Naive B cell (primary cell): ENCODE measurements at places on chromosomes 6 and 20.

GRCh38 chr20:13231031-13231752 is 10.1 kb downstream of the ISM1 start:
- H3K4me3 ChIP-seq: no peak overlapping the region
- no peaks in the 10 kb centered on the region for H3K36me3 ChIP-seq
- no peak overlapping the region for H3K27ac ChIP-seq
- H3K27me3 ChIP-seq: peaks cover 6% of the 10 kb centered on the region

GRCh38 chr6:139758209-139758611 is 383.8 kb upstream of the CITED2 start:
- H3K27me3 ChIP-seq: peaks cover 4% of the 10 kb centered on the region
- no peaks in the 10 kb centered on the region for H3K36me3 ChIP-seq
- DNase-seq: no peak
- no peak overlapping the region for H3K4me3 ChIP-seq
- H3K4me1 ChIP-seq: no peaks in the 10 kb centered on the region

DNA sequence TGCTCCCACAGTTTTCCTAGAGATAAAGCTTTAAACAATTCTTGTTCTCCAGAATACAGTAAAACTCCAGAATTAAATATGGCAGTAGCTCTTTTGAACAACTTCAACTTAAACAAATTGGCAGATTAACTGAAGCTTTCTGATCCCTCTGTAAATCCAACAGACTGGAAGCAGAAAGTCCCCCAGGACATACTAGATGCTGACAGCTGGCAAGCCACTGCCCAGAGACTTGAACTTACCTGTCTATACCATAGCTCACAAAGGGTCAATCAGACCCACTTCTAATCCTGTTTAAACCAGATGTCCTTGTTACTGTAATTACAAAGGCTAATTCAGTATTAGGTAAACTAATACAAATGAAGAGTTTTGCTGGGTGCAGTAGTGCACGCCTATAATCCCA is 12.3 kb downstream of the GPLD1 start:
- no peaks in the 10 kb centered on the region for H3K27me3 ChIP-seq
- no peak overlapping the region for H3K27ac ChIP-seq
- H3K36me3 ChIP-seq: no peaks in the 10 kb centered on the region
- no peak overlapping the region for H3K4me3 ChIP-seq
- H3K4me1 ChIP-seq: no peaks in the 10 kb centered on the region

GRCh38 chr6:95365454-95365853 is 211.9 kb upstream of the MANEA start:
- H3K4me1 ChIP-seq: no peaks in the 10 kb centered on the region
- no peak overlapping the region for H3K27ac ChIP-seq
- no peak overlapping the region for H3K4me3 ChIP-seq
- no peaks in the 10 kb centered on the region for H3K36me3 ChIP-seq

- DNase-seq: no peak
- H3K4me3 ChIP-seq: peak overlapping the region; percentile 42
- H3K27ac ChIP-seq: peak overlapping the region; percentile 85
- no peaks in the 10 kb centered on the region for H3K36me3 ChIP-seq
- H3K27me3 ChIP-seq: no peaks in the 10 kb centered on the region
Measured at GRCh38 chr20:32970115-32970972, 33.9 kb downstream of the SUN5 start.

GRCh38 chr6:150189122-150189521 is 46.3 kb downstream of the PPP1R14C start:
- no peak for DNase-seq
- no peak overlapping the region for H3K27ac ChIP-seq
- peaks cover 12% of the 10 kb centered on the region for H3K27me3 ChIP-seq
- no peak overlapping the region for H3K4me3 ChIP-seq
- peaks cover 30% of the 10 kb centered on the region for H3K4me1 ChIP-seq
- peaks cover 8% of the 10 kb centered on the region for H3K36me3 ChIP-seq

GRCh38 chr6:150310539-150310938 is 58.3 kb upstream of the IYD start:
- no peak overlapping the region for H3K4me3 ChIP-seq
- DNase-seq: no peak
- no peaks in the 10 kb centered on the region for H3K36me3 ChIP-seq

DNA sequence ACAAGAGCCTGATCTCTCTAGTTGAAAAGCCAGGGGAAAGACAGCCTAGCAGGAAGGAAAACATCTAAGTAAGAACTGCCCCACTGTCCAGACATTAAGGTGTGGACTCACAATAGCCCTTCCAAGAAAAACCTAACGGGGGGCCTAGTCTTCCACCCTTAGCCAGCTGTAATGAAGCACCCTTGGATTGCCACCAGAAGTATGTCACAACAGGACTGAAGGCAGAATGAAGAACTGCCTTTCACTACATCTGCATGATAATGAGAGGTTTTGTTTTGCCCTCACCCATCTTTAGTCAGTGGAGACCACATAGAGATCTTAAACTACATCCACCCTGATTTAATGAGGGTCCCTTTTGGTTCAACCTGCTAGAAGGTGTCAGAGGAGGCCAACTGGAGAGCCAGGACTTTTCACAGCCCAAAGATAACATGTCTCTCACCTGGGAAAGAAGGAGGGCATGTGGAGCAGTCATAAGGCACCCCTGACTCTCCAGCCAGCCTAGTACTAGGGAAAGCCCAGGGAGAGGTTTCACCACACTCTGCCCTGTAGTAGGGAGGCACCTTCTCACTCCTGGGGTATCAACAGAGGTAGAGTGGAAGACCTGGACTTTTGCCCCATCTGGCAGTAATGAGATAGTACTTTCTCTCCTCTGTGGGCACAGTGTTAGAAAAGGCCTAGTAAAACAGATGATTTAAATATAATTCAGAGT is 1017.4 kb upstream of the MANEA start:
- DNase-seq: no peak
- H3K4me1 ChIP-seq: no peaks in the 10 kb centered on the region
- H3K27me3 ChIP-seq: no peaks in the 10 kb centered on the region

GRCh38 chr20:5486377-5487054 is 169.8 kb upstream of the PROKR2 start:
- no peak overlapping the region for H3K4me3 ChIP-seq
- H3K27me3 ChIP-seq: peaks cover 14% of the 10 kb centered on the region
- no peaks in the 10 kb centered on the region for H3K36me3 ChIP-seq
- no peak overlapping the region for H3K27ac ChIP-seq
- H3K4me1 ChIP-seq: no peaks in the 10 kb centered on the region

GRCh38 chr6:44456070-44456965 is 68.8 kb downstream of the CDC5L start:
- H3K36me3 ChIP-seq: no peaks in the 10 kb centered on the region
- H3K4me3 ChIP-seq: no peak overlapping the region
- no peak overlapping the region for H3K27ac ChIP-seq
- no peaks in the 10 kb centered on the region for H3K4me1 ChIP-seq

GRCh38 chr6:111721753-111722154 is 116.1 kb upstream of the TRAF3IP2 start:
- no peaks in the 10 kb centered on the region for H3K36me3 ChIP-seq
- DNase-seq: peak; percentile 32
- H3K4me1 ChIP-seq: peaks cover 50% of the 10 kb centered on the region
- no peak overlapping the region for H3K4me3 ChIP-seq

GRCh38 chr6:84788689-84789088 is 24.3 kb upstream of the TBX18 start:
- no peak overlapping the region for H3K4me3 ChIP-seq
- no peak for DNase-seq
- H3K27me3 ChIP-seq: no peaks in the 10 kb centered on the region
- H3K36me3 ChIP-seq: no peaks in the 10 kb centered on the region

GRCh38 chr20:25622049-25622448 is 1.8 kb downstream of the NANP start:
- H3K27me3 ChIP-seq: no peaks in the 10 kb centered on the region
- H3K36me3 ChIP-seq: no peaks in the 10 kb centered on the region
- H3K4me3 ChIP-seq: peak overlapping the region; percentile 91
- DNase-seq: no peak
- peaks cover 35% of the 10 kb centered on the region for H3K4me1 ChIP-seq
- peak overlapping the region; percentile 93 for H3K27ac ChIP-seq

GRCh38 chr20:22682381-22682780 is 98.0 kb upstream of the FOXA2 start:
- no peak overlapping the region for H3K4me3 ChIP-seq
- no peaks in the 10 kb centered on the region for H3K27me3 ChIP-seq

DNA sequence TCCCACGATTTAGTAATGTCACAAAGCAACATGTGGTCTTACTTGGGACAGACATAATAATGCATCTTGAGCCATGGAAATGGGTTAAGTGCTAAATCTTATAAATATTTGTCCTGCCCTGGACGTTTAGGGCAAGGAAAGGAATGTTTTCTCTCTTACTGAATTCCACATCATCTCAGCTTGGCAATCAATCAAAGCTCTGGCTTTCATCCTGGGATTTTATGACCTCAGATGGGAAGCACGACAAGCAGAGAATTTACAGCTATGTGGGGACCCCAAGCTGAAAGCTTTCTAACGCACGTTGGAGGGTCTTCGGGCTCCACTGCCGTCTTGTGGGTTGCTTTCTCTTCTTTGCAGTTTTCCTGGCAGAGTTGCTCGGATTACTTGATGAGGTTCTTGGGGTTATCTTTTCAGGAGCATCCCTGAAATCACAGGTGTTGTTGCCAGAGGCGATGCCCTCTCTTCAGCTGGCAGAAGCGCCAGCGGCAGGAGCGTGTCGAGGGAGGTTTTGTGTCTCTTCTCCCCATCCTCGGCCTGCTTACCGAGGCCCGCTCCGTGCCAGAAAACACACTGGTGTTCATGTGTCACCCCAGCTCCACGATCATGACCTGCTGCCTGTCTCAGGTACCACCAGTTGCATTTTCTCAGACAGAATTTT is 73.4 kb upstream of the FRMD1 start:
- H3K36me3 ChIP-seq: no peaks in the 10 kb centered on the region
- peaks cover 17% of the 10 kb centered on the region for H3K27me3 ChIP-seq
- no peak overlapping the region for H3K27ac ChIP-seq
- no peak overlapping the region for H3K4me3 ChIP-seq
- no peak for DNase-seq

- H3K27me3 ChIP-seq: peaks cover 20% of the 10 kb centered on the region
- no peak overlapping the region for H3K27ac ChIP-seq
- no peaks in the 10 kb centered on the region for H3K4me1 ChIP-seq
Measured at GRCh38 chr20:20255099-20255498, 112.8 kb upstream of the INSM1 start.

DNA sequence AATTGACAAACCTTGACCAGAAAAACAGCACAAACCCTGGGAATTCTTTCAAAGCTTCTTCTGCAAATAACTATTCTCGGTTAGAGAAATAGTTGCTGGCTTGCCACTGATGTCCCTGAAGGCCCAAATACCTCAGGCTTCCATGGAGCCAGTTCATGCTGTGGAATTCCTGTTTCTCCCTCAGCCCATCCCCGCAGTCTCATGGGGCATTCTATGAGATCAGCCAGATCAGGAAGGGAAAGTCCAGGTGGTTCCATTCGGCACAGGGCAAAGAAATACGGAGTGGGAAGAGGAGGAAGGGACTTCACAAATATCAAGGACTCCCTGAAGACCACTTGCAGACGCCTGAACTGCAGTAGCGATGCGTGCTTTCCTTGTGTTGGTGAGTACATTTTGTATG is 63.3 kb downstream of the MYLK4 start:
- H3K4me1 ChIP-seq: no peaks in the 10 kb centered on the region
- peak overlapping the region; percentile 66 for H3K27ac ChIP-seq
- H3K27me3 ChIP-seq: no peaks in the 10 kb centered on the region
- no peak for DNase-seq

DNA sequence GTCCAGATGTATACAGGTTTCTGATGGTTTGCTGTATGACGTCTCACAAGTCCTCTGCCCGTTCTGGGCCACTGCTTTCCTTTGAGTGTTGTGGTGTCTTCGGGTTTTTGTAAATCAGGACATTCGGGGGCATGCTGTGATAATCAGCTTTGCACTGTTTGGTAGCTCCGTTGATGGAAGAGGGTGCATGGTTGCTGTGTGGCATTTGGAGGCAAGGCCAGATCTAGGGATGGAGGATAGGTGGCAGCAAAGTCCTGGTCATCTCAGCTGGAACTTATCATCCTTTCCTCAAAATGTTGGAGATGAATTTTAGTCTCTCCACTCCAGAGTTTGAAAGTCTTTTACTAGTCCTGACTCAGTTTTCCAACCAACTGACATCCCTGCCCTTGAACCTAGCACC is 91.0 kb downstream of the SCP2D1 start:
- no peak overlapping the region for H3K4me3 ChIP-seq
- peaks cover 7% of the 10 kb centered on the region for H3K27me3 ChIP-seq
- no peaks in the 10 kb centered on the region for H3K36me3 ChIP-seq
- no peak overlapping the region for H3K27ac ChIP-seq
- no peak for DNase-seq
- no peaks in the 10 kb centered on the region for H3K4me1 ChIP-seq

DNA sequence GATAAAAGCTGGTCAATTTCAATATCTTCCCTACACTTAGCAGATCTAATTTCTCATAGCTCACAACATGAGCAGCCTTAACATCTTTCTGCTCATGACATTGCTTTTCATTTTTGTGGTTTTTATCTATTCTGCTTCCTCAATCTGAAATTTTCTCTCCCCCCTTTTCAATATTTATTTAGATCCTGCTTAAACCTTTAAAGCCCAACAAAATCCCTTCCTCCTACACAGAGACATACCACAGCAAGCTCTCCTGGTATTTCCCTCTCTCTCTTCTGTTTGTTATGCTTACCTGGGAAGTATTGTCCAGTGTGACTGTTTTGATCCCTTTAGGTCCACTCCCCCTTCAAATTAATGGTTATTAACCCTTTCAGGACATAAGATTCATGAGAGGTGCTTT is 582.5 kb downstream of the RFPL4B start:
- no peak overlapping the region for H3K27ac ChIP-seq

DNA sequence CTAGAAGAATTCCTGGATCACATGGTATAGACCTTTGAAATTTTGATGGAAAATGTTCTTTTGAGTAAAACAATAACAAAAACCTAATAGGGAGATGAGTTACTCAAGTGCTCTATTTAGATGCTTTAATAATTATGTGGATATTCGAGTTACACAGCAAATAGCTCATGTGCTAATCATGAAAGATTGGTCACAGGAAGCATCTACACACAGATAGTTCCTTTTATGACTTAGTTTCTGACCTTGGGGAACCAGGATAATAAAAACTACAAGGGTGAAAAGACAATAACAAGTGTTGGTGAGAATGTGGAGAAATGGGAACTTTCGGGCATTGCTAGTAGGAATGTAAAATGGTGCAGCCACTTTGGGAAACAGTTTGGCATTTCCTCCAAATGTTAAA is 19.7 kb downstream of the UBE2V1 start:
- no peak overlapping the region for H3K27ac ChIP-seq
- H3K4me3 ChIP-seq: no peak overlapping the region
- H3K36me3 ChIP-seq: peaks cover 8% of the 10 kb centered on the region
- no peak for DNase-seq
- no peaks in the 10 kb centered on the region for H3K27me3 ChIP-seq

GRCh38 chr6:108737594-108738546 is 110.4 kb upstream of the ARMC2 start:
- no peak for DNase-seq
- no peaks in the 10 kb centered on the region for H3K36me3 ChIP-seq
- no peak overlapping the region for H3K4me3 ChIP-seq

- peaks cover 15% of the 10 kb centered on the region for H3K36me3 ChIP-seq
- no peak overlapping the region for H3K4me3 ChIP-seq
- H3K27ac ChIP-seq: no peak overlapping the region
- peaks cover 37% of the 10 kb centered on the region for H3K4me1 ChIP-seq
- DNase-seq: no peak
Measured at GRCh38 chr6:41963371-41963770, 21.8 kb upstream of the CCND3 start.
